ENCODE measurements at places on chromosomes 3 and 15. TPM values are rescaled to one million over a fixed set of nuclear protein-coding genes. Genes with fewer than 3 reads are reported as not detected.

The MRAS gene
- 7.0 TPM for total RNA-seq

The CLRN1 gene
- not detected for total RNA-seq

The CISH gene
- total RNA-seq = 0.19 TPM

The STXBP5L gene
- total RNA-seq = not detected

The SLC6A20 gene
- total RNA-seq = not detected

The MCF2L2 gene
- 0.38 TPM for total RNA-seq

The DMXL2 gene
- 11.2 TPM for total RNA-seq

The CXCR6 gene
- not detected for total RNA-seq

The CSPG4 gene
- under 0.01 TPM for total RNA-seq

The IGDCC3 gene
- not detected for total RNA-seq
